CD4-positive, alpha-beta T cell treated with Interleukin-15 for 1 hour (primary cell): ENCODE measurements at places on chromosomes 3 and 15.

- DNase-seq = no peak
Measured at GRCh38 chr3:86949850-86950249, 41.1 kb downstream of the VGLL3 start.

DNA sequence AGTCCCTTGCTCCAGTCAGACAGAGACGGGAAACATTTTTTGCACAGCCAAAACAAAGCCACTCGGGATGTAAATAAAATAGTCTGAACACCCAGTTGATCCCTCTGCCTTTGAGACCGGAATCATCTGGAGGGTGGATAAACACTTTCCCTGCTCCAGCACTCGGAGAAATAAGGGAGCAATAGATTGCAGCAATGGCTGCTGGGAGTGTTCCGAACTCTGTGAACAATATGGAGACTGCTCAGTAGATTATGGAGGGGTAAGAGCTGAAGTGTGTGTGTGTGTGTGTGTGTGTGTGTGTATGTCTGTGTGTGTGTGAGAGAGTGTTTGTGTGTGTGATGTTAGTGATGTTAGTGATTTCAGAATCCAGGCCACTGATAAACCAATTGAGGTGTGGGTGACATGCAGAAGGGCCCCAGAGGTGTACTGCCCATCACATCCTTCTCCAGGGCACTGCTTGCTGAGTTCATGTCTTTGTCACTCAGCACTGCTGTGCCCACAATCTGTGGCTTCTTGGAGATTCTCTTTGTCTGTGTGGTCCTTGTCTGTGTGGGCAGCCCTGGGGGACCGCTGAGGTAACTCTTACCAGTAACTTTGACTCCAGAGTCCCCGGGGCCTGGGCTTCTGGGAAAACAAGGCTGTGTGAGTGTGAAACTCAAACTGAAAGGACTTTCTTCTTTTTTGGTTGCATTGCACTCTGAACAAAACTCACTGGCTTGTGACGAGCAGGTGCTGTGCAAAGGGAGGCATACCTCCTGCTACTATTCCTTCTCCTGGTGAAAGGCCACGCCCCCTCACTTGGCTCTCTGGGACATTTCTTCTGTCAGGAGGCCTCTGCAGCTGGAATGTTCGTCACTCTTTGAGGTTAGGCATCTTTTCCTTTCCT, 23.0 kb downstream of the CRYGS start:
- no peak for DNase-seq

- DNase-seq = no peak
Measured at GRCh38 chr15:71708051-71708429, 102.3 kb upstream of the NR2E3 start.

GRCh38 chr3:152105446-152105845, 163.3 kb upstream of the MBNL1 start:
- DNase-seq = no peak

GRCh38 chr3:112355307-112355687, 22.3 kb downstream of the CD200 start:
- DNase-seq = no peak

- DNase-seq = no peak
Measured at GRCh38 chr3:178140531-178141304, 395.5 kb upstream of the KCNMB2 start.

GRCh38 chr15:100278596-100279380, 63.0 kb downstream of the ADAMTS17 start:
- DNase-seq = no peak

- no peak for DNase-seq
Measured at GRCh38 chr3:72255191-72255590, 470.2 kb upstream of the PROK2 start.

- DNase-seq = no peak
Measured at GRCh38 chr3:111861391-111861790, 2.3 kb downstream of the PHLDB2 start.

- DNase-seq = no peak
Measured at GRCh38 chr15:99731336-99732123, 1.7 kb downstream of the LYSMD4 start.

DNA sequence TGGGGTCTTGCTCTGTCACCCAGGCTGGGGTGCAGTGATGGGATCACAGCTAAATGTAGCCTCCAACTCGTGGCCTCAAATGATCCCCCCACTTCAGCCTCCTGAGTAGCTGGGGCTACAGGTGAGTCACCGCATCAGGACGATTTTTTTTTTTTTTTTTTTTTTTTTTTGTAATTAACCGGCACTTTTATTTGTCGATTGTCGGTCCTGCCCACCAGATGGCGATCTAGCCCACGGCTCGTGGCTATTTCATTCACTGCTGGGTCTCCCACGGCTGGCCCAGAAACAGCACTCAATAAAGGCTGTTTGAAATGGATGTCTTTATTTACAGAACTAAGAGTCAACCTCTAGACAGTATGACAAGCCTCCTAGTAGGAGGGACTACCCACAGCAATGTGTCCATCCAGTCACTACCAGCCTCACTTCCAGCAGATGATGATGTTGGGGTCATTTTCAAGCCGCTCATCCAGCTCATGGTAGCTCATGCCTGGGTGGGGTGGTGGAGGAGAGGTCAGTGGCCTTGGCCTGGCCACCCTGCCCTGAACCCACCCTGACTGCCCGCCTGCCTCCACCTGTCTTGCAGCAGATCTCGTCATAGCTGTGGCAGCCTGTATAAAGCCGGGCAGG, 1.8 kb upstream of the ZMYND10 start:
- peak; percentile 84 for DNase-seq

GRCh38 chr15:80560601-80561400, 134.3 kb upstream of the ABHD17C start:
- DNase-seq = no peak

GRCh38 chr3:155270063-155270462, 23.4 kb downstream of the STRIT1 start:
- no peak for DNase-seq
